GM10248 (cell line): ENCODE measurements at places on chromosomes 6 and 20.

GRCh38 chr6:41451515-41452163 lies 94.5 kb upstream of the FOXP4 start:
- DNase-seq, result no peak

GRCh38 chr6:3747100-3747737 lies 4.3 kb downstream of the PXDC1 start:
- no peak for DNase-seq

DNA sequence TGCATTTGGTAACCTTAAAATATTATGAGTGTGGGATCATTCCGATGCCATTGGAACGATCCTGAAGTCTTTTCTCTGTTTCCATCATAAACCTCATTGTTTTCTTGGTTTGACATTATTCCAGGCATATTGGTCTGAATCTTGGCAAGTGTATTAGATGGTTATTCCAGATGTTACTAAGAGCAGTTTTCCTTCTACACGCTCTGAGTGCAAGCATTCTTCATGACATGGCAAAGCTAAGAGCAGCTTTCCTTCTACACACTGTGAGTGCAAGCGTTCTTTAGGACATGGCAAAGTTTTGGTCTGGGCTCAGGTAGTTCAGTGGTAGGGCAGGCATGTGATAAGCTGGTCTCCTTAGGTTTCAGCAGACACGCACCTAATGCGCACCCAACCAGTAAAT lies 53.0 kb downstream of the SMOC2 start:
- no peak for DNase-seq

DNA sequence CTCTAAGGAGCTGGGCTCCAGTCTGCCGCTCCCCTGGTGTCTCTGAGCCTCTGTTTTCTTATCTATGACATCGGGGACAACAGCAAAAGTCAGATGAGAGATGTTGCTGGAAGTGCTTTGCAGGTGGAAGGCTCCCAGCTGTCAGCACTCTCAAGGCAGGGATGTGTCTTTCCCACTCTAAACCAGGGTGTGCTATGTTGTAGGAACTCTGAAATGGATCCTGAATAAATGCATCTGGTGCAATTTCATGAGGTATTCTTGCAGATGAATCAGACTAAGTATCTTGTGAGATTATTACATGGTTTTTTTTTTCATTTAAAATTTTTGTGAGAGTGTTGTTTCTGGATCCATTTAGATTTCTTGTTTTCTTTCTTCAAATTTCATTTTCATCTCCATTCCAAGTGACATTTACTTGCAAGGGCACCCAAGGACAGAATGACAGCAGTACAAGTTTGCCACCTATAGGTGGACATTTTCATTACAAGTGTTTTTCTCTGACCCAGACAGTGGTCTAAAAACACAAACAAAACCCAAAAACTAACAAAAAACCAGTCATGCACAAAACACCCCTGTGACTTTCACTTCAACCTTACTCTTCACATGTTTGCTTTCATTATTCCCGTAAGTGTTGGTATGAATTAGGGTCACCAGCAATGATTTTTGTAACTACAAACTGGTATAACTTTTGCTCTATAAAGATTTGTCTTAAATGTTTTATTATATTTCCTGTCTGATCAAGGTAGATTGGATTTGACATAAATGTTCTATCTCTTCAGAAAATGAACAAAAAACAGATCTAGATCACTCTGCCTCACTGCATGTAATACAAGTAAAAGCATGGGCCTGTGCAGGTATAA lies 14.7 kb upstream of the SIM1 start:
- DNase-seq, result no peak

DNA sequence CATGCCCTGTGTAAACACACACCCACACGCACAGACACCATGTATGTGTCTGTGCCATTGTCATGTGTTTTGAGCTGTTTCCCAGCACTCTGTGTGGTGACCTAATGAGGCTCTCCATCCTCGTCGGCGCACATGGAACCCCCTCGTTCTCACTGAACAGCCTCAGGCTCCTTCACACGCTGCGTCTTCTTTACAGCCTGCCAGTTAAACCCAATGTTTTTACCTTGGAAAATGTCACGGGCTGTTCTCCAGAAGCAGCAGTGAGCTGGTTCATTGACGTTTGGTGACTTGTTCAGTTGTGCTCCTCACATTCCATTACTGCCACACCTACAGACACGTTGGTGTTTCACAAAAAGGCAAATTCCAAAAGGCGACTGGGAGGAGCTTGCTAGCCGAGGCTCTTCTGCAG lies 201.0 kb upstream of the FOXQ1 start:
- no peak for DNase-seq

DNA sequence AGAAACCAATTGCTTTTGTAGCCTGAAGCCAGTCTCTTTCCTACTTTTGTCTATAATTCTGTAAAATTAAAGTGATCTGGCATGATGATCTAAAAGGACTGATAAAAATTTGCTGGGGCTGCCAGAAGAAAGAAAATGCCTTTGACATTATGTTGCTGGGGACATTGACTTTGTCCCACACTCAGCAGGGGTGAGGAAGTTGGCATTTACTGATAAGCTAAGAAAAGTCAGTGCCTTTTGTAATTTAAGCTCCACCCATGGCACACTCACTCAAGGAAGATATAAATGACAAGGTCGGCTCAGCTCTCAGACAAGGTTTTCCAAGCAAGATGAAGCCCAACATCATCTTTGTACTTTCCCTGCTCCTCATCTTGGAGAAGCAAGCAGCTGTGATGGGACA lies at the start of gene SEMG1:
Gene SEMG1, plus strand, starts transcription at position 309 of the 400 bp plus-strand sequence. Its CDS starts 21 bp downstream, at position 330.
- DNase-seq, result no peak

- DNase-seq, result no peak
Measured at GRCh38 chr6:152978058-152978457, 4.8 kb downstream of the FBXO5 start.

- no peak for DNase-seq
Measured at GRCh38 chr6:44489910-44490604, 102.6 kb downstream of the CDC5L start.

DNA sequence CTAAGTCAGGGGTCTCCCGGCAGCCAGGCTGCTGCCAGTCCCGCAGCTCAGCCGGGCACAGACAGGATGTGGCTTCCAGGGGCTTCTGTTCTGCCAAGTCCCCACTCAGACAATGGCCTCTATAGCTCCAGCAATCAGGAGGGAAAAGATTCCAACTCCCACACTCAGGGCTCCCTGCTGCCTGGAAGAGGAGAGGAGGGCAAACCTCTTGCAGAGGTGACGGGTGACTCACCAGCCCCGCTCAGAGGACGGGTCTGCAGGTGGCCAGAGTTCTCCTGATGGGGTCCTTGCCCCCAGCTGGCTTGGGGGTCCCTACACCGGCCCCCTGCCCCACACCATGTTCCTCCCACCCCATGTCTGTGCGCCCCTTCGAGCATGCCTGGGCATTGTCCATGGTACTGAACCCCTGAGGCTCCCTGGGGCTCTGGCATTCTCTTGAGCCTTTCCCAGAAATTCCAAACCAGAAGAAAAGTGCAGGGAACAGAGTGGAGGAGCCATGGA lies 32.6 kb downstream of the NTSR1 start:
- no peak for DNase-seq

DNA sequence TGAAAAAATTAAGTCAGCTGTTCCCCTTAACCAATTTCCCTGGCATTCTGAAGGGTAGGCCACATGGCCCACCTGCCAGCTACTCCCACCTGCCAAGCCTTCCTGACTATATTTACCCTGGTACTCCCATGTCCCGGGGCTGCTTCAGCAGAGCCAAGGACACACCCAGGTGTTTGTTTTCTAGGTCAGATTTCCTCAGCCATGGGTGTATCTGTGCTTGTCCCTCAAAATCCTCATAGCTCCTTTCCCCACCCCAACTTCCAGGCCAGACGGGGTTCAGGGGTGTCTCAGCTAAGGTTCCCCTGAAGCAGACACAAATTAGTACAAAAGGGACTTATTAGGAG lies 139.4 kb upstream of the CDYL start:
- DNase-seq, result no peak

GRCh38 chr6:44311304-44311703 lies 1.8 kb downstream of the AARS2 start:
- DNase-seq, result no peak

DNA sequence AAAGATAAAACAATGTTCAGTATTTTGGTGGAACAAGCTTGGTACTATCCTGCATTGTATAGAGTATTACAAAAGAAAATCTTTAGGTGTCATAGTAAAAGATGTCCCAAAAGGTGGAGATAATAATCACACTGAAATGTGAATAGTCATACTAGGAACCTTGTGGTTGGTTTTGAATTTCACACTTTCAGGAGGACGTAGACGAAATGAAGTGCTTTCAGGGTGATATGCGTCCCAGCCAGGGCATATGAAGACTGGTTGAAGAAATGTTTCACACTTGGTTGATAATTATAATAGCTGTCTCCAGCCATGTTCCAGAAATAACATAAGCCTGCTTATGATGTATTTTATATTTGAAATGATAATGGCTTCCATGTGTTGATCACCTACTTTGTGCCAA lies 60.4 kb downstream of the SCAND1 start:
- peak; percentile 62 for DNase-seq

DNA sequence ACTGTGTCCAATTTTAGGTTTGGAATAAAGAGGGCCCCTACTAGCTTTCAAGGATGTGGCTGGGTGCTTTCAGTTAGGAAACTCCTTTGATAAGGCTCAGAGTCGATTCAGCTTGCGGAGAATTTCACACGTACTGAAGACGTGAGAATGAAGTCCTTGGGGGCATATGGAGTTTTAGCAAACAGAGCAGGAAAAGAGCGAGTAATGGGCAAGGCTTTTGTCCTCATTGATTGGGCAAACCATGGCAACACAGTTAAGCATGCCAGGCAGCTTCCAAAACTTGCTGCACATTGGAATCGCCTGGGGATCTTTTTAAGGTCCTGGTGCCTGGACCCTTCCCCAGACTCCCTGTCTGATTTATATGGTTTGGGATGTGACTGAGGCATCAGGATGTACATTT lies 29.2 kb downstream of the ISM1 start:
- DNase-seq, result no peak

- DNase-seq, result no peak
Measured at GRCh38 chr6:11044712-11045167, 635 bp upstream of the ELOVL2 start.

DNA sequence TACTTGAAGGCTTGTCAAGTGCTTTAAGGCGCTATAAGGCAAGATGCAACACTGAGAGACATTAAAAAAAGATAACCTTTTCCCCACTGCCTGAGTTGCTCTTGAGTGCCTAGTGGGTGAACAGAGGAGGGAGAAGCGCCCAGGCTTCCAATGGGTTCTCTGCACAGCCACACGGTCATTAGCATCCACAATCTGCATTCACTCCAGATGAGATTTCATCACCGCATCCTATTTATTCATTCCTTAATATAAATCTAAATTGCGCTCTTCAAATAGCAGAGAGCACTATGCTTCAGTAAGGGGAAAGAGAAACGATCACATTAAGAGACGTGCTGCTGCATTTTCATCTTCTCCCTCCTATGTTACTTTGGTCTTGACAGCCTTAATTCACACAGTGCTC lies 219.2 kb downstream of the ATXN1 start:
- DNase-seq, result no peak
